ENCODE measurements at places on chromosomes 6 and 20. TPM values are rescaled to one million over a fixed set of nuclear protein-coding genes. Genes with fewer than 3 reads are reported as not detected.

- DNase-seq, result no peak
- no peaks in the 10 kb centered on the region for H3K27me3 ChIP-seq
- peak overlapping the region; percentile 99 for H3K27ac ChIP-seq
- H3K4me3 ChIP-seq, result no peak overlapping the region
Measured at GRCh38 chr6:11368760-11369159, 136.3 kb upstream of the NEDD9 start.

GRM4 gene
- not detected for total RNA-seq

DNA sequence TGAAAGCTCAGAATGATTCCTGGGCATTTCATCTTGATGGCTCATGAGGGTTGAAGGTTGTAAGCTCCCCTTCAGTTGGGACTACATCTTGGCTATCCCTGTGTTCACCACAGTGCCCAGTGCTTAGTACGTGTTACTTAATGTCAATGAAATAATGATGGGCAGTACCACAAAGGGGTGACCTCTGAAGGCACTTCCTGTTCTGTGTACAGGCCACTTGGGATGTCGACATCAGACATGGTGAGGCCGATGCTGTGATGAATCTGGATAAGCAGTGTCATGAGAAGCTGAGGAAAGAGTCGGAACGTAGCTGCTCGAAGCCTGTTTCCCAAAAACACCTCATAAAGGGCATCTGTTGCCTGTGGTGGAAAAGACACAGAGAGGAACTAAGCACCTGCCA, 27.6 kb upstream of the RBL1 start:
- no peaks in the 10 kb centered on the region for H3K36me3 ChIP-seq
- no peak for DNase-seq

DNA sequence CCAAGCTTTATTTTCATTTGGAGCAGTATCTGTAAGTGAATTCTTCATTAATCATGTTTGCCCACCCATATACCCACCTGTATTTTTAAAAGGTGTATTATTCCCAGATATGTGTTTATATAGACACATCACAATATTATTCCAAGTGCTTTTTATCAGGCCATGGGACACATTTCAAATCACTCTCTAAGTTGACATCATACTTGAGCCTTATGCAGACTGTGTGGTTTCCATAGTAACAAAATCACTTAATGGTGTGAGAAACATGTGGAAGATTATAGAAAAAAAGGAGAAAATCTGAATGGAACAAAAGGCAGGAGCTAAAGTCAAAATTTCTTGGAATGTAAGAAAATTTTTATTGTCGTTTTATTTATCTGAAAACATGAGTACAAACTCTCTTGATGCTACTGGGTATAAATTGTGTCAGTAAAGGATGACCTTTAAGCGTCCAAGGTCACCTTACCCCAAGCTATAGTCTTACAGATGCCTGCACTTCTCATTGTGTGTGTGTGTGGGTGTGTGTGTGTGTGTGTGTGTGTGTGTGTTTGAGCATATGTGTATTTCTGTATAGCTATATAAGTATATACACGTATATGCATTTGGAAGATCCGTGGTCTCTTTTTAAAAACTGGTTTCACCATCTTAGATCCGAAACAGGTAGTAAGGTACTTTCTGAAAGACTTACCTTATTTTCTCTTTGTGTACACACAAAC, 79.8 kb upstream of the CCN6 start:
- no peak for DNase-seq
- H3K27me3 ChIP-seq, result no peaks in the 10 kb centered on the region
- H3K27ac ChIP-seq, result peak overlapping the region; percentile 76
- no peaks in the 10 kb centered on the region for H3K36me3 ChIP-seq
- H3K4me3 ChIP-seq, result no peak overlapping the region
- H3K4me1 ChIP-seq, result peaks cover 9% of the 10 kb centered on the region

PRPH2 gene
- total RNA-seq, result not detected

DNA sequence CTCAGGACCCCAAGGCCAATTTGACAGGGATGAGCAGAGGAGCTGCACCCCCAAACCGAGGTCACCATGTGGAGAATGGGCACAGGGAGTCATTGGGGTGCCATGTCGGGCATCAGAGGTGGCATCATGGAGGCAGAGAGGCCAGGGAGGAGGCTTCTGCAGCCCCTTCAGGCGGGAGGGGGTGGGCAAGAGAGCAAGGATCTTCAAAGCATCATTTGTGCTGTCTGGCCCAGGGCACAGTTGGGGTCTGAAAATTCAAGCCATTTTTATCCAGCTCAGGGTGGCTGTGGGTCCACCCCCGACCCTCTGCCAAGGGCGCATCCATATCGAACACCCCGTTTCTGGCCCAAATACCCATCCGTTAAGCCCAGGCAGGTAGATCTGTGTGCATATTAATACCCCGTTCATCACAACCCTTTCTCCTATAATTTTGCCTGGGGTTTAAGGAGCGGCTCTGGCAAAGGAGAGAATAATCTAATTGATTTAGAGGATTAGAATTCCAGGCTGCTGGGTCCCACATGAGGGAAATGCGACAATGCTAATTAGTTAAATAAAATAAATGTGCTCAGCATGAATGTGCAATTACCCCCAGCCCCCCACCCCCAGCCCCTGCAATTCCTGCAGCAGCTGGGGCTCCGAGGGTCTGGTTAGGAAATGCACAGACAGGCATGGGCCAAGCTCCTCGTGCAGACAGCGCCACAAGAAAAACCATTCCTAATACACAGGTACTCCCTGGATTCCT, 31.9 kb downstream of the VSTM2L start:
- no peaks in the 10 kb centered on the region for H3K36me3 ChIP-seq
- no peaks in the 10 kb centered on the region for H3K27me3 ChIP-seq
- no peak overlapping the region for H3K4me3 ChIP-seq
- no peak for DNase-seq
- H3K4me1 ChIP-seq, result peaks cover 4% of the 10 kb centered on the region
- no peak overlapping the region for H3K27ac ChIP-seq

DNA sequence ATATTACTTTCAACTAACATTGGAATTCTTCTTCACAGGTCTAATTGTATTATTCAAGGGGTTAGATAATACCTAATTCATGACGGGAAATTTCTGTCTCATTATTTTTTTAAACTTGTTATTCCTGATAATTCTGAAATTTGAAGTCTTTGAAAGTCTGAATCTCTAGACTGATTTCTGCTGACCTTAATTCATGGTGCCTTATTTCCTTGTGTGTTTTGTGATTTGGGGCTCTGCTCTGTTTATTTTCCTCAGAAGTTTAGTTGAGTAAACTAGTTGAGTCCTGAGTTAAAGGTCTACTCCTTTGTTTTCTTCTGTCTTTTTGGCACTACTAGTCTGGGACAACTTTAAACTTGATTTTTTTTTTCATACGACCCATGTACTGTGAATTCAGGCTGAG, 5.9 kb downstream of the DEFB118 start:
- no peak overlapping the region for H3K27ac ChIP-seq
- no peak overlapping the region for H3K4me3 ChIP-seq
- no peaks in the 10 kb centered on the region for H3K36me3 ChIP-seq
- H3K27me3 ChIP-seq, result peaks cover 2% of the 10 kb centered on the region
- H3K4me1 ChIP-seq, result no peaks in the 10 kb centered on the region

DNA sequence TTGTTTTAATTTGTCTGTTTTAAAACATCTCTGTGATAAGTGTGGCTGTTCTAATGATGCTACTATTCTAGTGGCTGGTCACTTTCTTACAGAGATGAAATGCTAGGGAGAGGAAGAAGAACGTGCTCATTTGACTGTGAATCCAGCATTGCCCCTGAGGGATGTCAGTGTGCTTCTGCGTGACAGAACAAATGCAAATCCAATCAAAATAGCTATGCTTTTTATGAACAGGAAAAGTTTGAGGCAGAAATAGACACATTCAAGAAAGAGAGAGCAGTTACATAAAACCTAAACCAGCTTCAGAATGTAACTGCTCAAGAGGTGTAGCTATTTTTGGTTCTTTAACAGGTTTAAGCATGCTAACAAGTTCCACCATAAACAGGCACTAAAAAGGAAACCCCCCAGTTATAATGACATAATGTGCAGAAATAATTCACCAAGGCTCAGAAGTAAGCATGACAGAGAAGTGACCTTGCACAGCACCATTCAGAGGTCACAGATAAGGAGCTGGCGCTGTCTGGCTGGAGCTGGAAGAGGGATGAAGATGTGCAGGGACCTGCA, 385.3 kb downstream of the EPM2A start:
- H3K27me3 ChIP-seq, result no peaks in the 10 kb centered on the region
- no peak for DNase-seq
- no peak overlapping the region for H3K4me3 ChIP-seq
- no peaks in the 10 kb centered on the region for H3K4me1 ChIP-seq
- no peaks in the 10 kb centered on the region for H3K36me3 ChIP-seq
- H3K27ac ChIP-seq, result no peak overlapping the region

Data from Caco-2 (cell line).